B cell (primary cell): ENCODE measurements at places on chromosomes 5 and 9. TPM values are rescaled to one million over a fixed set of nuclear protein-coding genes. Genes with fewer than 3 reads are reported as not detected.

GRCh38 chr5:178320281-178320855 is 87.8 kb upstream of the PHYKPL start:
- no peak for DNase-seq

DNA sequence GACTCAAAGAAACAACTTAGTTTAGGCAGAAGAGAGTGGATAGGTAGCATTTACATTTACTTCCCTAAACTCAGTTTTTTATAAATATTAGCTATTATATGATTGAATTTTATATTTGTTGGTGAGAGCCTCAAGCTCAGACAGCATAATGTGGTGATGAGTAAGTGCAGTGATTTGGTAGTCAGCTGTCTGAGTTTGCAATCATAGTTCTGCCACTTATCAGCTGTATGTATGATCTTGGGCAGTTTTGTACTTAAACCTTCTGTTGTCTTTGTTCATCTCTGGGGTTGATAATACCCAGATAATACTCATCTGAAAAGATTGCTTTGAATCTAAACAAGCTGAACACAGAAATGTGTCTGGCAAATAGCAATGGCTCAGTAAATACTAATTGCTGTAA is 108.8 kb downstream of the ANXA1 start:
- no peak for DNase-seq

DNA sequence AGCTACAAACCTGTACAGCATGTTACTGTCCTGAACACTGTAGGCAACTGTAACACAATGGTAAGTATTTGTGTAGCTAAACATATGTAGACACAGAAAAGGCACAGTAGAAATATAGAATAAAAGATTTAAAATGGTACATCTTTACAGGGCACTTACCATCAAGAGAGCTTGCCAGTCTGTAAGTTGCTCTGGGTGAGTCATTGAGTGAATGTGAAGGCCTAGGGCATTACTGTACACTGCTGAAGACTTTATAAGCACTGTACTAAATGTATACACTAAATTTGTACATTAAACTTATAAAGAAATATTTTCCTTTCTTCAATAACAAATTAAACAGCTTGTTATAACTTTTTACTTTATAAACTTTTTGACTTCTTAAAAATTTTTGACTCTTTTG is 20.5 kb downstream of the ADRB2 start:
- no peak for DNase-seq

- DNase-seq, result no peak
Observed at GRCh38 chr9:121261755-121262154, 6.2 kb upstream of the GSN start.

GRCh38 chr9:106761493-106761892 is 101.5 kb upstream of the ZNF462 start:
- no peak for DNase-seq

DNA sequence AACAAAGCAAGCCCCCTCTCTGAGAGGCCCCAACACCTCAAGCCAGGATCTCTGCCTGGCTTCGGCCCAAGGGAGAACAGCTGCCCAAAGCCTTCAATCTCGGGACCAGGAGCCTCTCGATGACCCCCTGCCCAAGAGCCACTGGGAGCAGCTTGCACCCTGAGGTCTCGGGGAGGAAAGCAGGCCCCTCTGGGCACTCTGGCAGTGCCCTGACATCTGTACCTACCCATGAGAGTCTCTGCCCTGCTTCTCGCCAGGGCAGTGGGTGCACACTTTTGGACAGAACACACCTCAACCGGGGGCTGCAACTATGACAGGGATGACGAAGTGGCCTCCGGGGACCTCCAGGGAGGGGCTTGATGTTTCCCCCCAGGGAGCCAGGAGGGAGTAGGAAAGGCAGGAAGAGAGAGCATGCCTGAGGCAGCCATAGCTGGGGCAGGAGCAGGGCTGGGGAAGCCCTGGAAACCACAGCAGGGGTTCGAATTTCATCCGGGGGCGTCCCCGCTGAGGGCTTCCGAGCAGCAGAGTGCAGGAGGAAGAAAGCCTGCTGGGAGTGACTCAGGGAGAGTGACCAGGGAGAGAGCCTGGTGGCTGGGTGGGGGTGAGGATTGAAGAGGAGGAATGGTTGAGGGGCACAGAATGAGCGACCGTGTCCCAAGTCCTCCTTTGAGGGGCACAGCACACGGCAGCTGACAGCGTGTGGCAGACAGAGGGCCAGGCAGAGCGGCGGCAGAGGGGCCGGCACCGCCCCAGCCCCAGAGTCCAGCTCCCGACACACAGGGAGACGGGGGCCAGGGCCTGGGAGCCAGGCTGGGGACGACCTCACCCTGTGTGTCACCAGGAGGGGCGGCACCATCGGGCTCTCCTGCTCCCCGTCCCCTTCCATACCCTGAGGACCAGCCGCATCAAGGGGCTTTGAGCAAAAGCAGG is 1.8 kb downstream of the LPCAT1 start:
- DNase-seq, result no peak

- DNase-seq, result no peak
Observed at GRCh38 chr9:128360826-128361225, 10.3 kb upstream of the URM1 start.

- DNase-seq, result no peak
Observed at GRCh38 chr5:17895288-17896033, 261.2 kb downstream of the TAF11L14 start.

DNA sequence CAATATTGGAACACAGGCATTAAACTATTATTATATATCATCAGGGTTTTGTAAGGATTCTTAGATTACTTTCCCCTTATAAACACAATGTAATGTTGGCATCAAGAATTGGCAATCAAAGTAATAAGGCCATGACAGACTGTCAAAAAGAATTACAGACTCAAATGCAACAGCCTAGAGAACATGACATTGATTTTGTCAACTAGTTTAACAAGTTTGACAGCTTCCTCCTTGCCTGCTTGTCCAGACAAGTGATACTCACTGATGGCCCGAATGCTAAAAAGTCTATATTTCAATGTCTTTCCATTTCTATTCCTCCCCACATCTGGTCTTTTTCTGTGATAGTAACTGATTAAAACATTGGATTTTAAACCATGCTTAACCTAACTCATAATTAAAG is 6.4 kb upstream of the ANKRD31 start:
- DNase-seq, result no peak

DNA sequence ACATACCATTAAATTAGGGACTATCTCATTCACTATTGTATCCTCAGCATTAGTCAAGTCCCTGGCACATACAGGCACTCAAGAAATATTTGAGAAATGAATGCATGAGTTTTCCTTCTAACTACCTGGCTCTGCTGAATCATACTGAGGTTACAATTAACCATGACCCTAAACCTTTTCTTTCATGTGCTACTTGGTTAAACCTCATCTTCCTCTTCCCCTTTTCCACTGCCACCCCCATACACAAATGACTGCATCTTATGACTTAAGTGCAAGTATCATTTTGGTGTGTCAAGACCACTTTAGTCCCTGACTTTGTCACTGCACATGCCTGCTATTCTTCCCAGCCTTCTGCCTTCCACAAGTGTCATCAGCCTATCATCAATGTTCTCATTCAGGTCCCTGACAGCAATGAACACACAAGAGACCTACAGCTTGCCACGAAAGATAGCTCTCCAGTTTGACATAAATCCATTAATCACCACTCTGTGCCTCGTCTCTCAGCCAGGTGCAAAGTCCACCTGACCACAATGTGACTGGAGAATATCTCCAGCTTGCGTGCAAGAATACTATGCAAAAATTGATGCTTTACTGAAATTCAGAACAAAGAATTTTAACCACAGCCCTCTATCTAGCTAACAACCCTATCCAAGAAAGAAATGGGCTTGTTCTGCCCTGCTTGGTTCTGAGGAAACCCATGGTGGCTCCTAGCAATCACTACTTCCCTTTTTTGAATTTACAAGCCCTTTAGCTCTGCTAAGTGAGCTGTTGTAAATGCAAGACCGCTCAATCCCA is 74.5 kb downstream of the MAPKAP1 start:
- peak; percentile 82 for DNase-seq

- no peak for DNase-seq
Observed at GRCh38 chr5:97929383-97929782, 746.3 kb upstream of the RIOK2 start.

DNA sequence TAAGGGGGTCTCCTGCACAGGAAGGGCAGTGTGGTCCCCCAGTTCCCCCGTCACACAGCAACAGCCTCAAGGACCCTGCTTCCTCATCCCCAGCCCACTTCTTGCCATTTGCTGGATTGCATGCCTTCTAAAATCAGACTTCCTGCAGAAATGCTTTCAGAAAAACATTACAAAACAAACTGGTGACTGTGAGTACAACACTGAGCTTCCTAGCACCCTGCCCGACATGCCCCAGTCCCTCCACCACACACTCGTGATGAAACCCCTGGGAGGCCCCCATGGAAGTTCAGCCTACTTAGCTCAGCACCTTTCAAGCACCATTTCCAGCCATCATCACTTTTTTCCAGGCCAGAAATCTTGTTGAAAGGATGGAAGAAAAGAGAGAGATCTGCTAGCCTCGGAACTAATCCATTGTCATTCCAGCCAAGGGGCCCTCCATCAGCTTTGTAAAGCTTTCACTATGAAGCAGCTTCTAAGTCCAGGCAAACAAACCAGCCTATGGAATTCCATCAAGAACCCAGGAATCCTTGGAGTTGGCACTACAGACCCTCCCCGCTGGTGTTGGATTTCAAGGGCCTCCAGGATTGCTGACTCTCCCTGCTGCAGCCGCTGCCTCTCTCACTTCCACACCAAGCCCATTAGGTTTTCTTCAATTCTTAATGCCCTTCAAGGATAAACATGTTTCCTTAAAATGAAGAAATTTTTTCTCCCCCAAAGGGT is 114.6 kb downstream of the C5orf15 start:
- no peak for DNase-seq

DNA sequence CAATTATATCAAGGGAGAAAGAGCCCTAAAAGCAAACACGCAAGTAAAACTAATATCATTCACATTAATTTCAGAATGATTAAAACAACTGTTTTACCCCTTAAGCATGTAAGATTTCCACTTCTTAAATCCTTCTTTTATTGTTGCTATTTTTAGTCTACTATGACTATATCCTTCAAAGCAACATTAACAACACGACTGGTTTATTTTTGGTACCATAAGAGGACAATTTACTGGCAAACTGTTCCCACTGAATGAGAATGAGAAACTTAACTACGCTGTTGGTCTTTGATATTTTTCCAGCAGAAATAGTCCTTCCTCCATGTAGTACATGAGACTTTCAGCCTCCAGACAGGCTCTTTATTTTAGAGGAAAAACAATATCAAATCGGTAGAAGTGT is 281.5 kb downstream of the CTNND2 start:
- DNase-seq, result no peak

DNA sequence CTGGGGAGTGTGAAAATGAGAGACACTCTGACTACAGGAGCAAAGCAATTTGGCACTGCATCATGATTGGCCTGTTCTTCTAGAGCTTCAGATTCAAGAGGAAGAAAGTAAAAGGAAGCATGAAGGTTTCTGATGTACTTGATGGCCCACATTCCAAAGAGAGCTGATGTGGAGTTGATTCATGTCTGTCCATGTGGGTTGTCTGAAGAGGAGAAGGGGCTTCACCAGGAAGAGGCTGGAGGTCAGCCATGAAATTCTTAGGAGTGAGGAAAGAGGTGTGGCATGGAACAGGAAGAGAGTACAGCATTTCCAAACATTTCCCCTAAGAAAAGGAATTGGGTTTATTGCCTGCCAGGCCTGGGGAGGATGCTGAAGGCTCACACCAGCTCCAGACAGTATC is 70.7 kb downstream of the PTCD2 start:
- no peak for DNase-seq

OR1J4 gene
- not detected in 2 replicates for total RNA-seq

SOHLH1 gene
- not detected in 2 replicates for total RNA-seq

CD72 gene
- 94.6 and 110 TPM in 2 replicates for total RNA-seq
